Activated naive CD4-positive, alpha-beta T cell treated with anti-CD3 and anti-CD28 coated beads, Interleukin-2, amount 10 ng/mL, durations not matched to agents 7 days and 5 days (primary cell): ENCODE measurements at places on chromosomes 2 and 18.

DNA sequence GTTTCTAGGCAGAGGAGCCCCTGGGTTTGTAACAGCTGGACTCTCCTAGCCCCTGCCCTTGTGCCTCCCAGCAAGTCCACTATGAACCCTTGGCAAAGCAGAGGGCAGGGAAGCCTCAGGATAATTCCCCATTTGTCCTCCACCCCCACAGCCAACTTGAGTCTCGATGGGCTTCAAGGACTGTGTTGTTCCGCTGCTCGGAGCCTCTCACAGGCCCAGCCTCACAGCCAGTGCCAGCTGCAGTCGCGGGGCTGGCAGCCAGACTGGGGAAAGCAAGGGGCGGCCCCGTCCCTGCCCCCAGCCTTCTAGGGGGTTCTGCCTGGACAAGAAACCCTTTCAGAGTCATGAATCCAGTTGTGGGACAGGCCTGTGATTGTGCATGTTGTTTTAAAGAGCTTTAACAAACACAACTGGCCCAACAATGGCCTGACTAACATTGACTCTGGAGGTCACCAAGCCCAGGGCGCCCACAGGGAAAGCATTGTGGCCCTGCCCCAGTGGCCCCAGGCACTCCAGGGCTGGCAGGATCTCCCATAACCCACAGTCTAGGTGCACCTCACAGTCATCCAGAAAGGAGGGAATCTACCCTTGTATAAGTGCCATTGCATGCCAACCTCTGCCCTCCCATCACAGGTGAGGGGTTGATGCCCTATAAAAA lies 71.8 kb upstream of the DAPL1 start:
- H3K27ac ChIP-seq = no peak overlapping the region
- no peaks in the 10 kb centered on the region for H3K36me3 ChIP-seq
- H3K4me1 ChIP-seq = no peaks in the 10 kb centered on the region

- H3K27me3 ChIP-seq = no peaks in the 10 kb centered on the region
- no peak for DNase-seq
- H3K27ac ChIP-seq = no peak overlapping the region
- no peaks in the 10 kb centered on the region for H3K4me1 ChIP-seq
- H3K4me3 ChIP-seq = no peak overlapping the region
- no peaks in the 10 kb centered on the region for H3K36me3 ChIP-seq
Measured at GRCh38 chr2:211498551-211499205, 942.3 kb downstream of the CPS1 start.

DNA sequence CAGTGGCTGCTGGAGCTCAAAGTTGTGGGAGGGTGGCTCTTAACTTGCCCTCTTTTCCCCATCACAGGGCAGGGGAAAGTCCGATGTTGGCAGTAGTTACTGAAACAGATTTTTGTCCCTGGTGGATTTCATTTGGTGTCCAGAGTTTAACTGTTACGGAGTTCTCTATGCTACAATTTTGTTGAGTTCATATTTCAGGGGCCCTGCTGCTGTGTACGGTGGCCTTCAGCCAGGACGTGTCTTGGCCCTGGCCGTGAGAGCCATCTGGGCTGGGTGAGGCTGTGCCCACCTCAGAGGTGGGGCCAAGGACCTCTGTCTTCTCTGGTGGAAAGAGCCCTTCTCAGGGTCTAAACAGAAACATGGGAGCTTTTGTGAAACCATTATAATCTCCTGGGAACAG lies 67.4 kb downstream of the SH3YL1 start:
- DNase-seq = no peak
- H3K36me3 ChIP-seq = no peaks in the 10 kb centered on the region
- H3K27ac ChIP-seq = no peak overlapping the region
- no peak overlapping the region for H3K4me3 ChIP-seq
- H3K27me3 ChIP-seq = peaks cover 3% of the 10 kb centered on the region

- no peak overlapping the region for H3K27ac ChIP-seq
- no peaks in the 10 kb centered on the region for H3K36me3 ChIP-seq
- DNase-seq = no peak
Measured at GRCh38 chr2:138267161-138267901, 234.2 kb upstream of the SPOPL start.

GRCh38 chr2:41698678-41699422 lies 349.0 kb upstream of the PKDCC start:
- H3K4me1 ChIP-seq = no peaks in the 10 kb centered on the region
- no peak overlapping the region for H3K4me3 ChIP-seq
- no peak overlapping the region for H3K27ac ChIP-seq
- peaks cover 7% of the 10 kb centered on the region for H3K27me3 ChIP-seq
- DNase-seq = peak; percentile 28

GRCh38 chr2:107402330-107402729 lies 424.4 kb upstream of the RGPD4 start:
- no peak overlapping the region for H3K27ac ChIP-seq
- H3K27me3 ChIP-seq = no peaks in the 10 kb centered on the region
- no peaks in the 10 kb centered on the region for H3K4me1 ChIP-seq
- no peak for DNase-seq
- H3K36me3 ChIP-seq = no peaks in the 10 kb centered on the region

- H3K27ac ChIP-seq = peak overlapping the region; percentile 88
- H3K27me3 ChIP-seq = no peaks in the 10 kb centered on the region
- peaks cover 58% of the 10 kb centered on the region for H3K4me1 ChIP-seq
- H3K4me3 ChIP-seq = peak overlapping the region; percentile 8
- peaks cover 46% of the 10 kb centered on the region for H3K36me3 ChIP-seq
Measured at GRCh38 chr2:181164699-181165098, 184.3 kb downstream of the UBE2E3 start.

DNA sequence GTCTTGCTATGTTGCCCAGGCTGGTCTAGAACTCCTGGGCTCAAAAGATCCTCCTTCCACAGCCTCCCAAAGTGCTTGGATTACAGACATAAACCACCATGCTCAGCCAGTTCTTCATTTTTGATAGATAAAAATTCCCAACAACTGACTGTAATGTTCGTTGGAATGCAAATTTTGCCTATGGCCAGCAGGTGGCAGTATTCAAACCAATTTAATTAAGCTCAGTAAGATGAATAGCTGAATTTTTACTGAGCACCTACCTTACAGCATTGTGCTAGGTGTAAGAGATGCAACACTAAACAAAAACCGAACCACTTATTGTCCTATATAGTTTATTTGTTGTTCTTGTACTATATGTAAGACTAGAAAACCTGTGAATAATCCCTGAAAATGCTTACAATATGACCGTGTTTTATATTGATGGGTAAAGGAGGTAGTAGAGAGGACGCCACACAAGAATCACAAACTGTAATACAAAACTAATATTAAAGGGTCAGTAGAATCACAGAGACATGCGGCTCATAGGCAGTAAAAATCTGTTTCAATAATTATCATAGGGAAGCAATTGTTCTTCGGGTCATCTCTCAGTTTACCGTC lies 8.2 kb upstream of the TMEM182 start:
- no peak overlapping the region for H3K4me3 ChIP-seq
- no peaks in the 10 kb centered on the region for H3K4me1 ChIP-seq
- no peaks in the 10 kb centered on the region for H3K27me3 ChIP-seq
- no peaks in the 10 kb centered on the region for H3K36me3 ChIP-seq

DNA sequence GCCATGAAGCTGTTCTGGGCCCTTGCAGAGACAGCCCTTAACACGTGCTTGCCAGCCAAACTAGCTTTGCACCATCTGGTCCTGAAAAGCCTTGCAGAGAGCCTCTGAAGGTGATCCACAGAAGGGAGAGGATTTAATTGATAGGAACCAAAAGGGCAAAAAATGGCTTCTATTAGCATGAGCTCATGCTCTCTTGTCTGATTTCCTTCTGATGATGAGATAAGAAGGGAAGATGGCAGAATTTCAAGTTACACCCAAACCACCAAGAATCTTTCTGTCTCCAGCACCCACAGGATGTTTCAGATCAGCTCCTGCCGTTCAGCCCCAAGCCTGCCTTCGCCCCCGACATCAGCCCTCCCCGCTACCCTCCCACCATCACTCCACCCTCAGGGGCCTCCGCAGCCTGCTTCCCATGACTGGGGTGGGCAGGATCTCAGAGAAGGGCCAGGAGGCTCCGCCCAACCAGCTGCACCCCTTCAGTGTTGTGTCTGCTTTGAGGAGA lies 23.4 kb upstream of the GLI2 start:
- no peak overlapping the region for H3K4me3 ChIP-seq
- no peaks in the 10 kb centered on the region for H3K36me3 ChIP-seq
- peak overlapping the region; percentile 38 for H3K27ac ChIP-seq
- H3K27me3 ChIP-seq = peaks cover 51% of the 10 kb centered on the region
- peaks cover 13% of the 10 kb centered on the region for H3K4me1 ChIP-seq
- no peak for DNase-seq

DNA sequence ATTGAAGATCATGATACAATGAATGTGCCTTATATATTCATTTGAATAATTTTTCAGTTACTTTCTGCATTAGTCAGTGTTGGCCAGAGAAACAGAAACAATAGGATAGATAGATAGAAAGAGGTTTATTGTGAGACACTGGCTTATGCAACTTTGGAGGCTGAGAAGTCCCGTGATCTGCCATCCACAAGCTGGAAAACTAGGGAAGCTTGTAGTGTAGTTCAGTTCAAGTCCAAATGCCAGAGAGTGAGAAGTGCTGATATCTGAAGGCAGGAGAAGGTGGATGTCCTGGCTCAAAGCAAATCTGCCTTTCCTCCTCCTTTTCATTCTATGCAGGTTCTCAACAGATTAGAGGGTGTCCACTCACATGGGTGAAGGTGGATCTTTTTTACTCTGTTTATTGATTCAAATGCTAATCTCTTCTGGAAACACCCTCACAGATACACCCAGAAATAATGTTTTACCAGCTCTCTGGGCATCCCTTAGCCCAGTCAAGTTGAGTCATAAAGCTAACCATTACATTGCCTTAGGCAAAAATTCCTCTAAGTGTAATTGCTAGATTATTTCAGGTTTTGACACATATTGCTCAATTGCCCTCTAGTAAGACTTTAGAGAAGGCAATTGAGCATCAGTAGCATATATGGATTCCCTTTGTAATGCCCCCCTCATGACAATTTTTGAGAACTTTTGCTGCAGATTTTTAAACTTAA lies 341.4 kb downstream of the LPIN1 start:
- H3K27me3 ChIP-seq = peaks cover 9% of the 10 kb centered on the region
- H3K4me3 ChIP-seq = no peak overlapping the region
- no peaks in the 10 kb centered on the region for H3K36me3 ChIP-seq
- peaks cover 9% of the 10 kb centered on the region for H3K4me1 ChIP-seq
- no peak for DNase-seq

DNA sequence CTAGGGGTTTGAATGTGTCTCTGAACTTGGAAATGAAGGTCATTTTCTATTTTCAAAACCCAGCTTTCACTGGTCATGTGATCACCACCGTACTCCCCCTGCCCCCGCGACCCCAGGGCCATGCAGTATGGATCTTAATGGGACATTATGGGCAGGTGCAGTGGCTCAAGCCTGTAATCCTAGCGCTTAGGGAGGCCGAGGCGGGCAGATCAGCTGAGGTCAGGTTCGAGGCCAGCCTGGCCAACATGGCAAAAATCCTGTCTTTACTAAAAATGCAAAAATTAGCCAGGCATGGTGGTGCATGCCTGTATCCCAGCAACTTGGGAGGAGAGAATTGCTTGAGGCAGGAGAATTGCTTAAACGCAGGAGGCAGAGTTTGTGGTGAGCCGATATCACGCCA lies 77.3 kb downstream of the ITGB1BP1 start:
- H3K27ac ChIP-seq = no peak overlapping the region
- H3K27me3 ChIP-seq = peaks cover 19% of the 10 kb centered on the region
- no peak overlapping the region for H3K4me3 ChIP-seq

- no peaks in the 10 kb centered on the region for H3K27me3 ChIP-seq
- no peaks in the 10 kb centered on the region for H3K36me3 ChIP-seq
- no peak overlapping the region for H3K27ac ChIP-seq
- no peak for DNase-seq
- H3K4me1 ChIP-seq = no peaks in the 10 kb centered on the region
- H3K4me3 ChIP-seq = no peak overlapping the region
Measured at GRCh38 chr2:150063931-150064548, 423.4 kb downstream of the RND3 start.

DNA sequence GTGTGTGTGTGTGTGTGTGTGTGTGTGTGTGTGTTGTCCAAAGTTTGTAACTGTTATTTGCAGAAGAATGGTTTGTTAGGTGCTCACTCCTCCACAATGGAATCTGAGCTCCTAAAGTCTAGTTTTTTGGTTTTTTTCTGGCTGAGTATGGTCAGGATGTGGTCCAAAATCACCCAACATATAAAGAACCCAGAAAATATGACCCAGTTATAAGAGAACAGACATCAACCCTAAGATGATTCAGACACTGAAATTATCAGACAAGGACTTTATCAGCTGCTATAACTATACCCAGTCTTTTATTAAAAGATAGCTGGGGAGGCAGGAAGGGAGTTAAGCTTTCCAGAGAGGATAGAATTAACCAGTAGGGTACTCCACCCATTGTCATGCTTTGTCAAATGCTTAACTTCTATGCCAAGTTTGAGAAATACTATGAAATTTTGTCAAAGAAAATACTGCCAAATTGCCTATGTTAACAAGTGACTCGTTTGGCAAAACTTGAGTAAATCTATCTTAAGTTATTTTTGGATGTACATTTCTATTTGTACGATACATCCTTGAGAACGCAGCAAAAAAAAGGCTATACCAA lies 57.5 kb downstream of the TANK start:
- no peak overlapping the region for H3K27ac ChIP-seq
- no peak overlapping the region for H3K4me3 ChIP-seq
- no peaks in the 10 kb centered on the region for H3K27me3 ChIP-seq
- H3K36me3 ChIP-seq = peaks cover 24% of the 10 kb centered on the region

- no peak for DNase-seq
- peaks cover 27% of the 10 kb centered on the region for H3K27me3 ChIP-seq
- H3K27ac ChIP-seq = no peak overlapping the region
- no peaks in the 10 kb centered on the region for H3K4me1 ChIP-seq
Measured at GRCh38 chr2:6808426-6808825, 57.3 kb downstream of the CMPK2 start.

- no peak for DNase-seq
- H3K4me1 ChIP-seq = no peaks in the 10 kb centered on the region
- no peaks in the 10 kb centered on the region for H3K36me3 ChIP-seq
- no peak overlapping the region for H3K27ac ChIP-seq
Measured at GRCh38 chr2:184562532-184562931, 35.8 kb upstream of the ZNF804A start.

DNA sequence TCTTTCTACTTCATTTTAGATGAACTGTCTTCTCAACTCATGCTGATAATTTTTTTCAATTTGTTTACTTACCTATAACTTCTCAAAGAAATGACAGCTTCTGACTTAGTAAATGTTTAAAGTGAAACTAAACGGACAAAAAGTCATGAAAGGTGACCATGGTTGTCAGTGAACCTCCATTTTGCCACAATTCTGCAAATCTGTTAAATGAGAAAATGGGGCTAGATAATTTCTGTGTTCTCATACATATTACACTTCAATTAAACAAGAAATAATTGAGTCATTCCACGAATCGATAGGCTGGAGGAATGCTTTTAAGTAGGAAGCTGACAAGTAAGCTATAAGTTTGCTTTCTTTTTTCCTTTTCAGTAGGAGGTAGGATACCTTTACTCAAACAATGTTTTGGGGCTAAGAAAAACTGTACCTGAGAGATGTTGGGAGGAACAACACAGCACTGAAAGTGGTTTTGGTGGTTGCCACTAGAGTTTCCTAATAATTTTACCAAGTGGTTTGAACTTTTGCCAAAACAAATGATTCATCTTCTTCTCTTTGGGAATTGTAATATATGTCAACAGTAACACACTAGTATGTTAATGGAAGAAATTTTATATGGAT lies 17.1 kb downstream of the DYNAP start:
- no peak for DNase-seq
- H3K27ac ChIP-seq = no peak overlapping the region
- no peaks in the 10 kb centered on the region for H3K27me3 ChIP-seq
- H3K36me3 ChIP-seq = no peaks in the 10 kb centered on the region

GRCh38 chr2:226017537-226017936 lies 618.0 kb downstream of the NYAP2 start:
- no peaks in the 10 kb centered on the region for H3K27me3 ChIP-seq
- H3K27ac ChIP-seq = no peak overlapping the region
- no peak for DNase-seq
- H3K36me3 ChIP-seq = no peaks in the 10 kb centered on the region
- no peak overlapping the region for H3K4me3 ChIP-seq
- H3K4me1 ChIP-seq = no peaks in the 10 kb centered on the region
